T-helper 2 cell (primary cell): ENCODE measurements at places on chromosomes 7 and 10.

GRCh38 chr10:77452952-77453564 is 184.6 kb downstream of the KCNMA1 start:
- DNase-seq = no peak

DNA sequence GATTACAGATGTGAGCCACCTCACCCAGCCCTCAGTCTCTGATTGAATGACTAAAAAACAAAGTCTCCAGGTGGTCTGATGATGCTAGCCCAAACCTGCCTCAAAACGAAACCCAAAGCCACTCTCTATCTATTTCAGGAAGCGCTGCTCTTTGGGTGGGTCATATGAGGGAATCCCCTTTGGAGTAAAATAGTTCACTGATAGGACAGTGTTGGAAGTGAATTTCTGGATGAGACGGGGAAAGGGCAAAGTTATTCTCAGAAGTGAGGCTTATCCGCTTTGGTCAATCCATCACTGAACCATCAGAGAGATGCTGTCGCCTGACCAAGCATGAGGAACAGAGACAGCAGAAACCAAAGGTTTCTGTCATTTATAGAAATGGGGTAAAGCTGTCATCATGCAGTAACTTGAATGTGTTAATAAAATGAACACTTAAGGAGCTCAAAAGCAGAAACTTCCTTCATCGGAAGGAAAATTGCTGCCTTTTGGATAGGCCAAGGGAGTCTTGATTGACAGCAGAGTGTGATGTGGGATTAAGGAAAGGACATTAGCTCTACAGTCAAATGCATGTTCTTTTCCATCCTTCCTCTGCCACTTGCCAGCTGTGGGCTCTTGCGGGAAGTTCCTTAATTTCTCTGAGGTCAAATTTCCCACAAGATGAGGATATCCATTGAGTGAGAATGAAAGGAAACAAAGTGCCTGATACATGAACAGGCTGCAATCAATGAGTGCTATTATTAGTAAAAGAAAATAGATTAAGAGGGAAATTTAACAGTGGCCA is 64.9 kb upstream of the C1QL3 start:
- DNase-seq = no peak

DNA sequence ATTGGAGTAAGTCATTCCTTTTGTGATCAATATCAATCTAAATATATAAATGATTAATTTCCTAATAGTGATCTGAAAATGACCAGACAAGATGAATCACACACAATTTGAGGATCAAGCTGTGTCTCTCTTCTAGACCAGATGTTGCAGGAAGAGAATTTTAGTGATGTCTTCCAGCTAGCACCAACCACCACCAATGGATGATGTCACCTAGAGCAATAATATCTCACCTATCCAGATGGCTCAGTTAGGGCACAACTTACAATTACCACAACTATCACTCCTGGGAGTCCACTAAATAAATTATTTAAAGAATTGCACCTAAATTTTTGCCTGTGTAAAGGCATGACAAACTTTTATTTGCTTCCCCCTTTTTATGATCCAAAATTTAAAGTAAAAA is 25.2 kb downstream of the RELN start:
- DNase-seq = no peak

DNA sequence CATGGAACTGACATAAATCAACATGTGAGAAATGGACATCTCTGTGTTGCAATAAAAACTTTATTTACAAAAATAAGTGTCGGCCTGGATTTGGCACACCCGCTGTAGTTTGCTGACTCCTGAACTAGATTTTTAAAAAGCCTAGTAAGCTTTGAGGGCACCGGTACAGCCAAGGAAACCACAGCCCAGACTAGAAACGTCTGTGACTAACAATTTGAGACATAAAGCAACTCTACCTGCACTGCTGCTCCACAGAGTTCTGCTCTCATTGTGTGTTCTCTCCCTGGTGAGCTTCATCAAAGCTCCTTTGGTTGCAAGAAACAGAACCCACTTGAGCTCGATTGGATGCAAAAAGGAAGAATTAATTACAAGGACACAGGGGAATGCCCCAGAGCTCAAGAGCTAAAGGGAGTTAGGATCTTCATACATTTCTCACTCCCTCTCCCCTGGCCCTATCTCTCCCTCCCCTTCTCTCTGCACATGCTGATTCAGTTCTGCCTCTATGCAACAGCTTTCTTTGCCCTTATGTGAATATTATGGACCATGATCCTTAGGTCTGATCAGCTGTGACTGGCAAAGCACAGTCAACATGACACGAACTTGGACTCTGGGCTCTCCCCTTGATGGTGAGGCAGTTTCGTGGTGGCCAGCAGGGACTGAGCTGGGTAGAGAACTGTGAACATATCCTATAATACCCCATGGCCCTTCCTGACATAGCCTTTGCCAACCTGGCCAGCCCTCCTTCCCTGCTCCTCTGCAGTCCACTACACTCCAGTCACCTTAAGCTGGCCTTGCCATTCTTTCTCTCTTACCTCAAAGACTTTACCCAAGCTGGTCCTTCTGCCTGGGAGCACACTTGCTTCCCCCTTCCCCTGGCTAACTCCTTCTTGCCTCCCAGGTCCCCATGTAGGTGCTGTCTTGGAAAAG is 77.5 kb upstream of the YAE1 start:
- DNase-seq = no peak

- no peak for DNase-seq
These were observed 9.9 kb upstream of the OR9A4 start for GRCh38 chr7:141906285-141906684.

DNA sequence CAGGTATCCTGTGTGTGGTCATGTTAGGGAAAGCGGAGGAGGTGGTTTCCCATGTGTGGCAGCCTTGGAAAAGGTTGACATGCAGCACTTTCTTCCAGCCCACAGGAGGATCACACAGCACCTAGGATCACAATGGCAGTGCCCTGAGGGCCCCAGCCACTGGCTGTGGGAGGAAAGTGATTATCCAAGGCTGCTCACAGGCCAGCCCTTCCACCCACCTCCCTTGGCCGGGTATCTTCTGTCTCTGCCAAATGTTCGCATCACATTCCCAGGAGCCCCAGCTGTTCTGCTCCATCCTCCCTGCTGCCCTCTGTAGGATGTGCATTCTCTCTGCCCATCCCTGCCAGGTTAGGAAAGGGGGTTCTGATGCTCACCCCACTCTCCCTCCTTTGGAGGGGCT is 2.5 kb upstream of the MLXIPL start:
- DNase-seq = no peak

DNA sequence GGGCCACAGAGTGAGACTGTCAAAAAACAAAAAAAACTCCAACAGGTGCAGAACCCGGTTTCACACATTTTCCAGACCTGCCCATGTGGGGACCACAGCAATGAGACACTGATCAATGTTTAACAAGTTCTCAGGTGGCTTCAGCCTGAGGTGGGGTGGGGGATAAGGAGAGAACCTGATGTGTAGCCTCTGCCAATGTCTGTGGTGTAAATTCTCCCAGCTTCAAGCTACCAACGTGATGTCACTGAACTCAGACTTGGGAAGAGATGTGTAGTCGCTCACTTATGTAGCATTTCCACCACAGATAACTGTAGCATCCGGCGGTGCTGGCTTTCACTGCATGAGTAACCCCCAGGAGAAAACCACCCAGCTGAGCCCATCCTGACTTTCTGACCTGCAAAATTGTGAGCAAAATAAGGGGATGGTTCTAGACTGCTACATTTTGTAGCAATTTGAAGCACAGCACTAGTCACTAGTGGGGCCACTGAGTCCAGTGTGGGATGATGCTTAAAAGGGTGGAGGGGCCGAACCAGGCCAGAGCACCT is 13.8 kb upstream of the TNRC18 start:
- no peak for DNase-seq

DNA sequence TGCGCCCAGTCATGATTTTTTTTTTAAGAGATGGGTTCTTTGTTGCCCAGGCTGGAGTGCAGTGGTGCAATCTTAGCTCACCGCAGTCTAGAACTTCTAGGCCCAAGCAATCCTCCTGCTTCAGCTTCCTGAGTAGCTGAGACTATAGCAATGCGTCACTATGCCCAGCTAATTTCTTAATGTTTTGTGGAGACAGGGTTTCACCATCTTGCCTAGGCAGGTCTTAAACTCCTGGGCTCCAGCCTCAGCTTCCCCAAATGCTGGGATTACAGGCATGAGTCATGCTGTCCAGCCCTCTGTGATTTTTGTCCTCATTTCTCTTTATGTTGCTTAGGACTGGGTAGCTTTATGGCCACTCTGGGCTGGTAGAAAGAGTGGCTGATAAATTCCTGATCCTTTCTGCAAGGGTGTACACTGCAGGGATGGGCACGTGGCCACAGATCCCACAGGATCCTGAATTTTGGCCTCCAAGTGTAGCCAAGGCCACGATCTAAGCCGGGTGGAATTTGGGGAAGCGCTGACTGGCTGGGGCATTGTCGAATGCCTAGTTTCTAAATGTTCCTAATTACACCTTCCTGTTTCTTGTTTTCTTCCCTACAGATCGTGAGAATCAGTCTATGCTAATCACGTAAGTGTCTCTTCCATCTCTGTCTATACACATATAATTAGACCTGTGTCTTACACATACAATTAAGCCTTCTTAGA is 24.1 kb upstream of the MYH16 start:
- DNase-seq = no peak

GRCh38 chr7:141045842-141046620 is 27.8 kb upstream of the TMEM178B start:
- DNase-seq = no peak
